ENCODE measurements at places on chromosomes 13 and 19. TPM values are rescaled to one million over a fixed set of nuclear protein-coding genes. Genes with fewer than 3 reads are reported as not detected.

- H3K27me3 ChIP-seq = peaks cover 16% of the 10 kb centered on the region
- peaks cover 4% of the 10 kb centered on the region for H3K4me1 ChIP-seq
- peak; percentile 65 for DNase-seq
- H3K27ac ChIP-seq = no peak overlapping the region
- no peaks in the 10 kb centered on the region for H3K36me3 ChIP-seq
- H3K4me3 ChIP-seq = peak overlapping the region; percentile 84
These were observed 21.4 kb downstream of the MAP4K1 start for GRCh38 chr19:38596057-38596981.

DNA sequence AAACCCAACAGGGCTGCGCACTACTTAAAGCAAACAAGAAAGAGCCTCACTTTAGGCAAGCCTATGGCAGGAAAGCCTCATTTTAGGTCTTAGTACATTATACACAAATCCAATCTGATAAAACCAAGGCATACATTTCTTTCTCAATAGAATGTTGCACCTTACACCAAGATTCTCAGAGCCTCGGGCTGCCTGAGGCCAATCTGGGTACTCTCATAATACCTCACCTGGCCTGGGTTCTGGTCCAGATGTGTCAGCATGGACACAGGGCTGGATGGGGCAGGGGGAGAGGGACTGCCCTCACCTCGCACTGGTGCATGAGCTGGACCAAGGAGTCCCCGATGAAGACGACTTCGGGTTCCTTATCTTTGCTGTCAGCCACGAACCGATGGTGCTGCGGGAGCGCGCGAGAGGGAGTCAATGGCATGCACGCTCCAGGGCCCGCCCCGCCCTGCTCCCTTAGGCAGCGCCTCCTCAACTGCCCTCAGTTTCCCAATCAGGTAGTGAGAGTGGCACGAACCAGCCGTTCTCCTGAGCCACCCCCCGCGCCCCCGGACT is at the start of gene PRR19:
PRR19 (plus strand) TSS at position 487 of the 558 bp plus-strand sequence. CDS start 7,453 bp downstream, outside the sequence.
- peaks cover 6% of the 10 kb centered on the region for H3K27me3 ChIP-seq

- no peak overlapping the region for H3K4me3 ChIP-seq
- no peaks in the 10 kb centered on the region for H3K27me3 ChIP-seq
- peaks cover 10% of the 10 kb centered on the region for H3K36me3 ChIP-seq
- H3K27ac ChIP-seq = no peak overlapping the region
- H3K4me1 ChIP-seq = no peaks in the 10 kb centered on the region
These were observed 26.3 kb downstream of the CYP4F2 start for GRCh38 chr19:15871570-15871969.

DNA sequence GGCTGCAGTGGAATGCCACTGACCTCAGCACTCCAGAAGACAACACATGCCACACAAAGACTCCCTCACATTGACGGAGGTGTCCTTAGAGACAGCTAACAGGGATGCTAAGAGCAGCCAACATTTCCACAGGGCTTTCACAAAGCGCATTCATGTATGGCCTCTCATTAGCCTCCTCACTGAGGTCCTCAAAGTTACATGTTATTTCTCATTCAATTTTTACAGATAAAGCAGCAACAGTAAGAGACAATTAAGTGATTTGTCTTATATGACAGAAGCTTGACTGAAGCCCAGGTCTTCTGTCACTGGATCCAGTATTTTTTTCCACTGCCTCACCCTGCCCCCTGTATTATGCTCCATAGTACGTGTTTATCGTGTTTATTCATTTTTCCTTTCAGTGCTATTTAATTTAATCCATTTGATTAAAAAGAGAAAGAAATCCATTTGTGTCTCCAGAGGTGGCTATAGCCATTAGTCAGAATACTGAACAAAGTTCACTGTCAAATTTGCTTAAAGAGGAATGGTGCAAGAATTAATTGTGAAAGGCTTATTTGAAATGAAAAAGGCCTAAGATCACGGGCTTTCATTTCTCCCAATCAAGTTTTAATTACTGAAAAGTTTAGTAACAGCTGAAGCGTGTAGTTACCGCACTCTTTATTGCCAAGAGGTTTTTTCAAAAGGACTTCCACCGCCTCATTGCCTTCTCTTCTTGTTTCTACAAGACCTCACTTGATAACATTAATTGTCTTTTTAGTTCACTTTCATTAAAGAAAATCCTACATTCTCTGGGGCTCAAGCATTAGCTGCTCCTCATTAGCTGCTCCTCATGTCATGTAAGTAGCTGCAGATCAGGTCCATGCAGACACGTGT is 115.0 kb downstream of the COG6 start:
- H3K4me1 ChIP-seq = no peaks in the 10 kb centered on the region
- H3K27ac ChIP-seq = peak overlapping the region; percentile 10
- peaks cover 3% of the 10 kb centered on the region for H3K36me3 ChIP-seq
- no peaks in the 10 kb centered on the region for H3K27me3 ChIP-seq
- DNase-seq = no peak

- H3K36me3 ChIP-seq = no peaks in the 10 kb centered on the region
- DNase-seq = no peak
- no peaks in the 10 kb centered on the region for H3K27me3 ChIP-seq
- H3K4me3 ChIP-seq = no peak overlapping the region
- H3K4me1 ChIP-seq = no peaks in the 10 kb centered on the region
These were observed 45.5 kb upstream of the C13orf46 start for GRCh38 chr13:114019367-114019766.

DNA sequence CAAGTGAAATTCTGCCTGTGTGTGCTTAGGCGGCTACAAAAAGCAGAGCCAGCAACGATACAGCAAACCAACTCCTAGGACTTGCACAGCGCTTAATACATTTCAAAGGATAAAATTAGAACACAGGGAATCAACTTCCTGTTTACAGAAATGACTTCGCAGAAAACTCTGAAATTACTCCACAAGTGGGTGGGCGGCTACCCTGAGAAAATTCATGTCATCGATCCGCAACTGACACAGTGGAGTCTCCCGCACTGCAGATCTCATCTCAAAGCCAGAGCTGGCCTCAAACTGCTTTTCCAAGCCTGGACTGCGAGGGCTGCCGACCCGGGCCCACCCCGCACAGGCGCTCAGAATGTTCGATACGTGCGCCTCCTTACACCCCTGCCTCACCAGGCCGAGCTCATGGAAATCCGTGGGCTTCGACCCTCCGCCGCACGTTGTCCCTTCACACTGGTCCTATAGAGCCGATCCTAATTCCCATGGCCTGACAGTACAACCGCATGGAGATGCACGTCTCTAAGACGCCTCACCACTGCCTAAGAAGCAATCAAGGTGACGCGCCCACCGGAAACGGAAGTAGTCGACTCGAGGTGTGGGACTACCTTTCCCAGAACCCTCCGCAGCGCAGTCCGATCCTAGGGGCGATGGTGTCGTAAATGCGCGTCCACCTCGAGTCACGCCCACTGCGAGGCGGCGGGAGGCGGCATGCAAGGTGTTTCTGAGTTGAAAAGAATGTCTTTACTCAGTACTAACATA is at the start of gene ZNF229:
ZNF229 (minus strand) TSS at position 557 of the 759 bp plus-strand sequence. CDS start 5,625 bp downstream, outside the sequence.
- peaks cover 6% of the 10 kb centered on the region for H3K4me1 ChIP-seq
- peaks cover 9% of the 10 kb centered on the region for H3K27me3 ChIP-seq
- H3K36me3 ChIP-seq = peaks cover 38% of the 10 kb centered on the region
- peak; percentile 60 for DNase-seq
- peak within 1 kb of the TSS; percentile 92 for H3K4me3 ChIP-seq
- H3K27ac ChIP-seq = peak within 1 kb of the TSS; percentile 51

DNA sequence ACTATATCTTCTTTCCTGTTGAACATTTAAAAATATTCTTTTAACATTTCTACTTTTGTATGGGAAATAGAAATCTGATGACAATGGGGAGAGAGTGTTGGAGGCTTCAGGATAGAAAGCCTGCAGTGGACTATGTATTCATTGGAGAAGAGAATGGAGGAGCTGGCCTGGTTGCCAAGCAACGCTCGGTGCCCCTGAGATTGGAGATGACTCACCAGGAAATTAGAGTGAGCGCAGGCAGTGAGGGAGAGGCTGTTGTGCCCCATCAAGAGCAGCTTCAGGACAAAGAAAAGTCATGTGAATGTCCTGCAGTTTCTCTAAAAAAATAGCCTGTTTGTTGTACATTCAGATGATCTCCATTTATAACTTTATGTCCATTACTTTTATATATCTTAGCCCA is 48.7 kb upstream of the ZNF835 start:
- DNase-seq = no peak
- no peak overlapping the region for H3K27ac ChIP-seq
- no peaks in the 10 kb centered on the region for H3K4me1 ChIP-seq
- no peak overlapping the region for H3K4me3 ChIP-seq

Gene PRR20E
- total RNA-seq = not detected

GRCh38 chr13:113802090-113802531 is 43.1 kb downstream of the TMEM255B start:
- no peak overlapping the region for H3K4me3 ChIP-seq
- peaks cover 6% of the 10 kb centered on the region for H3K4me1 ChIP-seq
- peak; percentile 46 for DNase-seq

- no peak overlapping the region for H3K27ac ChIP-seq
- DNase-seq = no peak
- no peaks in the 10 kb centered on the region for H3K27me3 ChIP-seq
- H3K36me3 ChIP-seq = peaks cover 2% of the 10 kb centered on the region
- peaks cover 19% of the 10 kb centered on the region for H3K4me1 ChIP-seq
These were observed 13.9 kb upstream of the DACH1 start for GRCh38 chr13:71880753-71881541.

Gene CEP89
- 50.8 TPM for total RNA-seq

- H3K4me1 ChIP-seq = peaks cover 13% of the 10 kb centered on the region
- H3K4me3 ChIP-seq = peak overlapping the region; percentile 83
- peaks cover 4% of the 10 kb centered on the region for H3K27me3 ChIP-seq
- H3K36me3 ChIP-seq = peaks cover 15% of the 10 kb centered on the region
These were observed 6.0 kb upstream of the PRR19 start for GRCh38 chr19:42295831-42296525.

DNA sequence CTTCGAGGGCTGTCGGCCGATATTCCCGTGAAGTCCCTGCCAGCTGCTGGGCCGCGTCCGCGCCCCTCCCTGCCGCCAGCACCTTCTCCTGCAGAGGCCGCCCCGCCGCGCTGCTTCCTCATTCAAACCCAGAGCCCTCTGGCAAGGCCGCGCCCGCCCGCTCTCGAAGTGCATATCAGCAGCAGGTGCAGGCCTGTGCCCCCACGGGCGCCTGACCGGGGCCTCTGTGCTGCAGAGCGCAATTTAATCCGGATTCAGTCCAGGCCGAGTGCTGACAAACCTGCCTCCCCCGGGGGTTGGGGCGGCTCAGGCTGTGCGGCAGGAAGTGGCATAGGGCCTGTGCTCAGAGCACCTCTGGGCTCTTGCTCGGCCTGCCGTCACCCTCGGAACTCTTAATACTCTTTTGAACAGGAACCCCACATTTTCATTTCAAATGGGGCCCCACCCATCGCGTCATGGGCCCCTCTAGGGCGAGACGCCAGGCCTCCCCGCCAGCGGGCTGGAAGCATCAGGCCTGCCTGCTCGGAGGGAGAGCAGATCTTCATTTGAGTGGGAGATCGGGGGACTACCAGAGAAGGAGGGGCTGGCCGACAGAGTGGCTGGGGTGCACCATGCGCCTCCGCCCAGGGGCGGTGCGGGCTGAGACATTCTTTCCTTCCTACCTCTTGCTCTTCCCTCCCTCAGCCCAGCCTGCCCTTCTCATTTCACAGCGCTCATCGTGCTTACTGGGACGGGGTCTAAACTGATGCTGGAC is 125.7 kb downstream of the TNFRSF19 start:
- peak overlapping the region; percentile 85 for H3K27ac ChIP-seq
- H3K27me3 ChIP-seq = no peaks in the 10 kb centered on the region
- no peaks in the 10 kb centered on the region for H3K36me3 ChIP-seq

DNA sequence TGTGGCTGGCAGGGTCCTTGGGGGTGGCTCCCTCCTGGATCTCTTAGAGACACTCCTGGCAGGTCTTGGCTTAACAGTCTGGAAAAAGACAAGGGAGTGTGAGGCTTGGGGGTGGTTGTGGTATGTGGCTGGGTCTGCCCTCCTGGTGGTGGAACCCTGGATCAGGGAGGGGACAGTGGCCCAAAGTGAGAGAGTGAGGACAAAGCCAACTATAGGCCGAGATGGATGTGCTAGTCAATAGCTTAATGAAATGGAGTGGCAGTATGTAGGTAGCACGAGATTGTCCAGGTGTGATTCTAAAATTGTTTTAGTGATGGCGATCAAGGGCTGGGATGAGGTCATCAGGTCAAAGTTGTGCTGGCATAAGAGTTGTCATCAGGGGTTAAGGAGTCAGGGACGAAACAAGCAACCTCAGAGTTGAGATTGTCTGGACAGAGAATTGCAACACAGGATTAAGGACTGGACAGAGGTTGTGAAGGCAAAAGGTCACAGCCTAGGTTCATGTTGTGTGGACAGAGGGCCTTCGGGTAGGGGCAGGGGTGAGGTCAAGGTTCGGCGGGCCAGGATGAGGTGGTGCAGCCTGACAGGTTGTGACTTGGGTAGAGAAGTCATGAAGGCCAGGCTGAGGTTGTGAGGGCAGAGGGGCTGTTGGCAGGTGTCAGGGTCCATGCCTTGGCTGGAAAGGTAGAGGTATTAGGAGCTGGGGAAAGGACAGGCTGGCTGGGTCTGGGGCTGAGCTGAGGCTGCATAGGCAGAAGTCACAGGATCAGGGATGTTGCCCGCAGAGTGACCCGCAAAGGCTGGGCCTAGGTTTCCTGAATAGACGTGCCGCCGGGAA is 4.5 kb upstream of the RASAL3 start:
- no peak overlapping the region for H3K4me3 ChIP-seq
- H3K36me3 ChIP-seq = no peaks in the 10 kb centered on the region
- no peak for DNase-seq
- H3K27me3 ChIP-seq = peaks cover 74% of the 10 kb centered on the region
- no peak overlapping the region for H3K27ac ChIP-seq
- H3K4me1 ChIP-seq = no peaks in the 10 kb centered on the region

DNA sequence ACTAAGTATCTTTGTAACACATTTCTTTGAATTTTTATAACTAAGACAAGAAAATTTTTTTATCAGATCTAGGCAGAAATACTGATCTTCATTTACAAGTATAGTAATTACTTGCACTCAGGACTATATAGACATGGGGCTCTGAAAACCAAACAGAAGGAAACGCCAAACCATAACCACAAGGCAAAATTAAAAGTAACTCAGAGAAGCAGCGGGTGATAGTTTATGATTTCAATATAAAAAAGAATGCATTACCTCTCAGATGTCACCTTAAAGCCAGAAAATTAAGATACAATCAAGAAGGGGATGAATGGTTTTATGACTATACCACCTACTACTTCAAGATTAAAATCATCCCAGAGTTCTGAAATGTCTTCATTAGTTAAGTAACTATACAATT is 6.7 kb downstream of the SHISA2 start:
- peaks cover 11% of the 10 kb centered on the region for H3K4me1 ChIP-seq
- no peaks in the 10 kb centered on the region for H3K36me3 ChIP-seq
- H3K27ac ChIP-seq = no peak overlapping the region
- no peak overlapping the region for H3K4me3 ChIP-seq

GRCh38 chr19:38433268-38433733 is at the start of gene RYR1:
Gene RYR1 (plus strand): TSS chr19:38433691. CDS start chr19:38433830, 139 bp downstream.
- peaks cover 9% of the 10 kb centered on the region for H3K27me3 ChIP-seq
- peak; percentile 56 for DNase-seq
- no peak within 1 kb of the TSS for H3K4me3 ChIP-seq
- peaks cover 13% of the 10 kb centered on the region for H3K4me1 ChIP-seq
- no peaks in the 10 kb centered on the region for H3K36me3 ChIP-seq
- H3K27ac ChIP-seq = no peak within 1 kb of the TSS

GRCh38 chr19:36101550-36102327 is 9.2 kb upstream of the OVOL3 start:
- peaks cover 6% of the 10 kb centered on the region for H3K36me3 ChIP-seq
- H3K4me3 ChIP-seq = no peak overlapping the region
- H3K27me3 ChIP-seq = no peaks in the 10 kb centered on the region
- no peak overlapping the region for H3K27ac ChIP-seq

GRCh38 chr19:48102870-48103751 is 7.5 kb downstream of the PLA2G4C start:
- H3K4me3 ChIP-seq = no peak overlapping the region
- no peaks in the 10 kb centered on the region for H3K36me3 ChIP-seq
- H3K27me3 ChIP-seq = no peaks in the 10 kb centered on the region
- peaks cover 8% of the 10 kb centered on the region for H3K4me1 ChIP-seq
- peak overlapping the region; percentile 29 for H3K27ac ChIP-seq

Gene NCCRP1
- total RNA-seq = not detected

Gene PLEKHA4
- total RNA-seq = 41.8 TPM
